Epithelial cell of esophagus (primary cell): ENCODE measurements at places on chromosomes 12 and 14.

DNA sequence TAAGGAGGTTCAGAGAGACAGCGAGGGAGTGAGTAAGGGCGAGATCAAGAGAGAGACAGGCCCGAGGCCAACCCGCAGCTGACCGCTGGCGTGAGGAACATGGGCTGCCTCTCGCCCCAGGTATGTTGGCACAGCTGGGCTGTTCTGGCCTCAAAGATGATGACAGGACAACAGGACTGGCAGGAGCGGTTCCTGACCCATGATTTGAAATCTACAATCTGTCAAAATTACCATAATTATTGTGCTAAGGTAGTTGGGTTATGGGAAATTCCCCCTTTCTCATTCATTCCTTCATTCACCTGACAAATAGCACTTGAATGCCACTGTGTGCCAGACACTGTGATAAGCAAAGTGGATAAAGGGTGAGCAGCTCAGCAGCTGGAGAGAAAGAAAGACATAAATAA, 5.1 kb upstream of the ENDOU start:
- DNase-seq, result no peak

DNA sequence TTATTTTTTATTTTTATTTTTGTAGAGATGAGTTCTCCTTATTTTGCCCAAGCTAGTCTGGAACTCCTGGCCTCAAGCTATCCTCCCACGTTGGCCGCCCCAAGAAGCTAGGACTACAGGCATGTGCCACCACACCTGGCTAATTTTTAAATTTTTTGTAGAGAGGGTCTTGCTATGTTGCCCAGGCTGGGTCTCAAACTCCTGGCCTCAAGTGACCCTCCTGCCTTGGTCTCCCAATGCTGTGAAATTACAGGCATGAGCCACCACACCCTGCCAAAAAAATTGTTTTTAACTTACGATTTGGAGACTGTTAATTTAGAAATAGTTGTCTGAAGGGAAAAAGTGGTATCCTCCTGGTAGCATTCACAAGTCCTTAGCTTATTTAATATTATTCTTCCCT, 120.7 kb downstream of the PPM1H start:
- no peak for DNase-seq

DNA sequence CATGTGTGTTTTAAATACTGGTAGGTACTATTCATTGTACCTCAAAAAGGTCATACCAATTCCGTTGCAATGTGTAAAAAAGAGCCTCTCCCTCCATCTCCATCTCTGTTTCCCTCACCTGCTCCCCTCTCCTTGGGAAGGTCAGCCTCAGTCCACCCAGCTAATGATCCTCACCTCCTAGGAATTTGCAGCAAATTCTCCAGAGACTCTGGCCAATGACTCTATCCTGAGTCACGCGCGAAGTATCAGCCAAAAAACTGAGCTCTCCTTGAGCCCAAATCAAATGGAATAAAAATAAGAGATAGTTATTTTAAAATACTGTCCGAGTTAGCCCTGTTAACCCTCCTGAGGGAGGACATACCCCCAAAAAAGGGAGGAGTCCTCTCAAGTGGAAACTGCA, 148.4 kb downstream of the DPF3 start:
- DNase-seq, result peak; percentile 72

DNA sequence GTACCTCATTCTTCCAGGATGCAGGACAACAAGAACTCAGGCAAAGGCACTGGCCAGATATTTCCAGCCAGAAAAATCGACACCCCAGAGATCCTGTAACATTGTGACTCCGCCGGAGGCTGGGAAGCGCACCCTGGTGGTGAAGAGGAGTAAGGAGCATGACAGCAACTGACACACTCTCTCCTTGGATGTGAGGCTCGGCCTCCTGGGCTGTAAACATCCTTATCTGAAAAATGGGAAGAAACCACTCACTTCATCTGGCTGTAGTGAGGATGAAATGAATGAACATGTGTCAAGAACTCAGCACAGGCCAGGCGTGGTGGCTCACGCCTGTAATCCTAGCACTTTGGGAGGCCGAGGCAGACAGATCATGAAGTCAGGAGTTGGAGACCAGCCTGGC, 27.5 kb downstream of the TCHP start:
- DNase-seq, result peak; percentile 60

GRCh38 chr14:73758392-73759182, 44.4 kb upstream of the PNMA1 start:
- peak; percentile 87 for DNase-seq

DNA sequence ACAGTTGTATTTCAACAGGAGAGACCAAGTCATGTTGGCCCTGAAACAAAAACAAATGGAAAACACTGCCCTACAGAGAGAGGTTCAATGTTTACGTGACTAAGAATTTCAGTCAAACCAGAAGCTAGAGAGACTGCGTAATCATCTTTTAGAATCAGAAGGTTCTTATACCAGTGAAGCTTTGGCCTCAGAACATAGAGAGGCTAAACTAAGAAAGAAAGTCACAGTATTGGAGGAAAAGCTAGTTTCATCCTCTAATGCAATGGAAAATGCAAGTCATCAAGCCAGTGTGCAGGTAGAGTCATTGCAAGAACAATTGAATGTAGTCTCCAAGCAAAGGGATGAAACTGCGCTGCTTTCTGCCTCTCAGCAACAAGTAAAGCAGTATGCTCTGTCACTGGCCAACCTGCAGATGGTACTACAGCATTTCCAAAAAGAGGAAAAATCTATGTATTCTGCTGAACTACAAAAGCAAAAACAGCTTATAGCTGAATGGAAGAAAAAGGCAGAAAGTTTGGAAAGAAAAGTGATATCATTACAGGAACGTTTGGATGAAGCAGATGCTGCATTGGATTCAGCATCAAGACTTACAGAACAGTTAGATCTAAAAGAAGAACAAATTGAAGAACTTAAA, 32.5 kb upstream of the NUAK1 start:
- DNase-seq, result no peak

GRCh38 chr14:70181276-70181675, 7.5 kb downstream of the SLC8A3 start:
- no peak for DNase-seq

GRCh38 chr14:51396222-51396815, 156.3 kb downstream of the TMX1 start:
- DNase-seq, result peak; percentile 92

- DNase-seq, result no peak
These were observed 8.7 kb upstream of the SMCO2 start for GRCh38 chr12:27437839-27438238.

GRCh38 chr14:104438166-104438887, 141.2 kb upstream of the C14orf180 start:
- no peak for DNase-seq

- DNase-seq, result peak; percentile 80
These were observed 71.2 kb downstream of the TNFAIP2 start for GRCh38 chr14:103194256-103195045.

DNA sequence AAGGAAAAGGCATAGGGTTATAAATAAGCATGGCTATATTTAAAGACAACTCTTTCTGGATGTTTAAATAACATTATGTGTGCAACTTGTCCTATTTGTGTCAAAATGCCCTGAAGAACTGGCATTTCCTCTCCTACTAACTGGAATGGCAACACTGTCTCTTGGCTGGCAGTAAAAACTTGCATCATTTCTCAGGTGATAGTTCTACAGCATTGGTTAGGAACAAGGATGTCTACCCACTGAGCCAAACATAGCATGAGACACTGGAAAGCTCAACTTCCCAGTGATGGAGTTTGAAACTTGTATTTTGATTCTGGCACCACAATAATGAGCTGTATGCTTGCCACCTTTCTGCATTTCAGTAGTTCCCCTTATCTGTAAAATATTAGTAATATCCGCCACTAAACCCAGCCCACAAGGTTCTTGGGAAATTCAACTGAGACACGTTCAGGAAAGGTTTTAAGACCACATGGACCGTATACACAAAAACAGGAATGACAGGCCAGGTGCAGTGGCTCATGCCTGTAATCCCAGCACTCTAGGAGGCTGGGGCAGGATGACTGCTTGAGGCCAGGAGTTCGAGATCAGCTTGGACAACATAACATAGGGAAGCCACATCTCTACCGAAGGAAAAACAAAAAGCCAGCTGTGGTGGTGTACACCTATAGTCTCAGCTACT, 5.1 kb downstream of the SLC38A2 start:
- DNase-seq, result peak; percentile 45

GRCh38 chr12:31846405-31846804, 112.8 kb upstream of the RESF1 start:
- DNase-seq, result no peak

GRCh38 chr12:97757481-97758193, 295.0 kb downstream of the RMST start:
- no peak for DNase-seq

DNA sequence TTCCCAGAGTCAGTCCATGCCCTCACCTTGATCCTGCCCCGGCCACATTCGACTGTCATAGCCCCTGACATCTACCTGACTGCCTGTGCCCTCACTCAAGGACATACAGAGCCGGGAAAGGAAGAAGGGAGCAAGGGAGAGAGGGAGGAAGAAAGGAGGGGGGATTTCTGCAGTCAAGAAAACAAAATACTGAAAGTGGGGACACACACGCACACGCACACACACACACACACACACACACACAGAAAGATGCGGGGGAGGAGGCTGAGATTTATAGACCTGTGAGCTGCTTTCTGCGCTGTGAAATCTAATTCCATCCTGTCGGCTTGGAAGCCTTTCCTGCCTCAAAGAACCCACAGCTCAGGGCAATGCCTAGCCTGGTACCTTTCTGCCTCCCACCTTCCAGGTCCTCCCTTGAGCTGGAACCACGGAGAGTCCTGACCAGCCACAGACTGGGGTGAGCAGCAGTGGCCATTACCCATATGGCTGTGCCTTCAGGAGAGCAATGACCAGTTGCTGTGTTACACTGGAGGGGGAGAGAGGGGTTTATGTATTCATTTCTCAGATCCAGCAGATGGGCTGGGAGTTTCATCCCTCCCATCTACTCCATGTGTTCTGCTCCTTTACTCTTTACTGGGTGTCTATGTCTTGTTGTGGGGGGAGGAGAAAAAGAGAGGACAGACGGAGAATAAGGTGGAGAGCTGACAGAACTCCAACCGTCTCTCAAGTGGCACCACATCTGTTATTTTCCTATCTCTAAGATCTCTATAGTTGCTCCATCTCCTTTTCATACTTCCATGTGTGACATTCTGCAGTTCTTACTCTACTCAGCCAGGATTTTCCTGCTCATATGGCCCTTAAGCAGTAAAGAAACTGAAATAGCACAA, 12.9 kb downstream of the C14orf93 start:
- no peak for DNase-seq

GRCh38 chr14:66539034-66539433, 31.1 kb downstream of the GPHN start:
- no peak for DNase-seq

GRCh38 chr14:81759541-81759940, 225.9 kb upstream of the SEL1L start:
- DNase-seq, result no peak

DNA sequence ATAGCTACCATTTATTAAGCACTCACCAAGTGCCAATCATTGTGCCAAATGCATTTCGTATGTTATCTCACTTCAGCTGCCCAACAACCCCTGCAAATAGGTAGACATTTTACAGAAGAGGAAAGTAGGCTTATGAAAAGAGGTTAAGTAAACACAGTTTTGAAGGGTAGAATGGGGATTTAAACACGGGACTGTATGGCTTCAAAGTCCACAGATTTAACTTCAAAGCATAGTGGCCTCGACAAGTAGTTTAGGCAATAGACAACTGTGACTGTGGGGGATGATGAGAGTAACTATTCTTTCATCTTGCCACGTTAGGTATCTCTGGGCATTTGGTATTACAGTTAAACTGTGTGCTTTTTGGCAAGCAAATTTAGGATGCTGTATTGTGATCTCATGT, 266.8 kb upstream of the SRRM4 start:
- DNase-seq, result no peak

DNA sequence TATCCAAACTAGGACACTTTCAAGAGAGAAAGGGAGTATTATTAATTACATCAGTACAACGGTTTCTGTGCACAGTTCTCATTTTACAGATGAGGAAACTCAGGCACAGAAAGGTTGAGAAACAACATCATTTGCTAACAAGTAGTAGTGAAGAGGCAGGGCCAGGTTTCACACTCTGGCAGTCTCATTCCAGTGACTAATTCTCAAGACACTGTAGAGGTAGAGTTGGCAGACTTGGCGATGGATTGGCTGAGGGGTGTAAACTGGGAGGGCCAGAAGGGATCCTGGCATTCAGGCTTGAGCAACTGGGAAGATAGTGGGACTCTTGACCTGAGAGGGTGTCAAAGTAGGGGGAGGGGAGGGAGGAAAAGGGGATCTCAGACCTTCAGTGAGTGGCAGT, 73.8 kb upstream of the BDKRB2 start:
- peak; percentile 76 for DNase-seq

- DNase-seq, result no peak
These were observed 193.3 kb upstream of the C14orf180 start for GRCh38 chr14:104386151-104386841.

- no peak for DNase-seq
These were observed 12.2 kb downstream of the PYM1 start for GRCh38 chr12:55915482-55915859.

GRCh38 chr14:31965735-31966598, 111.1 kb upstream of the ARHGAP5 start:
- peak; percentile 47 for DNase-seq

- peak; percentile 51 for DNase-seq
These were observed 28.0 kb downstream of the DAO start for GRCh38 chr12:108907839-108908351.

- DNase-seq, result no peak
These were observed 135.6 kb upstream of the MAX start for GRCh38 chr14:65237941-65238340.

DNA sequence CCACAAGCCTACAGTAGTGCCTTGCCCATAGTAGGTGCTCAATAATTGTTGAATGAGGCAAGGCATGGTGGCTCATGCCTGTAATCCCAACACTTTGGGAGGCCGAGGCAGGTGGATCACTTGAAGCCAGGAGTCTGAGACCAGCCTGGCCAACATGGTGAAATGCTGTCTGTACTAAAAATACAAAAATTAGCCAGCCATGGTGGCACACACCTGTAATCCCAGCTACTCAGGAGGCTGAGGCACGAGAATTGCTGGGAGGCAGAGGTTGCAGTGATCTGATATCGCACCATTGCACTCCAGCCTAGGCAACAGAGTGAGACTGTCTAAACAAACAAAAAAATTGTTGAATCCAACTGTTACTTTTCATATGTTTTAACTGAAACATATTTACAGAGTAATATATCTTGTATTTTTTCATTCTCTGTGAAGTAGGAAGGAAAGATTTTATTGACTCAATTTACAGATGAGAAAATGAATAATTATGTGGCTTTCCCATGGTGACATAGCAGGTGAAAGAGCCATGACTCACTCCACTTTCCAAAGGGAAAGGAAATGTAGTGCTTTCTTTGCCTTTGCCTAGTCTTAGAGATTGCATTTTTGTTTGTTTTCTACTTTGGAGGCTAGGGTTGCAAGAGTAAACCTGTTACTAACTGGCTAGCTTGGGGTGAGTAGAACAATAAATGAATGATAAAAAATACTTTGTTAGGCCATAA, 95.4 kb upstream of the SLC38A4 start:
- DNase-seq, result peak; percentile 85
